Left ventricle myocardium inferior (tissue), 1 donor: ENCODE measurements at places on chromosomes 5 and 9. TPM values are rescaled to one million over a fixed set of nuclear protein-coding genes. Genes with fewer than 3 reads are reported as not detected.

PDZD2 gene
- total RNA-seq: 120 TPM

BHMT2 gene
- 7.9 TPM for total RNA-seq

TAF11L10 gene
- total RNA-seq: not detected

FAM221B gene
- not detected for total RNA-seq

ANGPTL2 gene
- total RNA-seq: 35.7 TPM

CDC20B gene
- not detected for total RNA-seq

DNA sequence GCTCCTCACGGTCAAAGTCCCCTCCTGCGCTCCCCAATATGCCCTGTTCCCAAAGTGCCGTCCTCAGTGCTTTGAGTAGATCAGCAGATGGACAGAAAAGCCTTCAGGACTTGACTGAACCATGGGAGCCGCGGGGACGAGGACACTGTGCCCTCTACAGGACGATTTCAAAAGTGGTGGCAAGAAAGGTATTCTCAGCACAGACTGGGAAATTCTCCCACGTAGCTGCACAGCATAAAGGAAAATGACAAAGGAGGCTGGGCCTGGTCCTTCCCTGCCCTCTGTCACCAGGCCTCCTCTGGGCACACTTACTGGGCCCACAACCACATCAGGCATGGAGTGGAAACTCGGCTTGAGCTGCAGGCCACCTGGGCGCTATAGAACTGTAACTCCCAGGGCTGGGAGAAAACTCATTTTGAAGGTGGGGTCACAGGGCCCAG is 16.7 kb upstream of the MTMR12 start:
- DNase-seq: peak; percentile 47

DNA sequence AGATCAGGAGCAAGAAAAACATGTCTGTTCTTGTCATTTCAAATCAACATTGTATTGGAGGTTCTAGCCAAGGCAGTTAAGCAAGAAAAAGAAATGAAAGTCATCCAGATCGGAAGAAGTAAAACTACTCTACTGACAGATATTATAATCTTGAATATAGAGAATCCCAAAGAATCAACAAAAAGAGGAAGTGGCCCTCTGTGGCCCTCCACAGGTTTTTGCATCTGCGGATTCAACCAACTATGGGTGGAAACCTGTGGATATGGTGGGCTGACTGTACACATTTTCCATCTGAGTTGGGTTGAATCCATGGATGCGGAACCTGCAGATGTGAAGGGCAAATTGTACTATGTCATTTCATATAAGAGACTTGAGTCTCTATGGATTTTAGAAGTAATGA is 35.1 kb downstream of the GAS1 start:
- DNase-seq: no peak

DNA sequence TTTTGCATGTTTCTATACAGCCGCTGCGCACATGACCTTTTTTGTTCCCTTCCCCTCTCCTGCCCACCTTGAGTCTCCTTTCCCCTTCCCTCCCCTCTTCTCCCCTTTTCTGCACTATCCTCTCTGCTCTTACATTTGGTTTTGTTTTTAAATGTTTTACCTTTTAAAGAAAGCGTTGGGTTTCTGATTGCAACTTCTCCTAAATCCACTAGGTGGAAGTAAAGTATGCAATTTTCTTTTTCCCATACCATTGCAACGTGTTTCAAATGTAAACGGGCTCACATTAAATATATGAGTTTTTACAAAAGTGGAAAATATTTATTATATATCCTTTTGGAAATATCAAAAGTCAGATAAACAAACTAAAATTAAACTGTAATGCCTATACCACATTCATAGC is 500.9 kb downstream of the DIRAS2 start:
- DNase-seq: no peak

DNA sequence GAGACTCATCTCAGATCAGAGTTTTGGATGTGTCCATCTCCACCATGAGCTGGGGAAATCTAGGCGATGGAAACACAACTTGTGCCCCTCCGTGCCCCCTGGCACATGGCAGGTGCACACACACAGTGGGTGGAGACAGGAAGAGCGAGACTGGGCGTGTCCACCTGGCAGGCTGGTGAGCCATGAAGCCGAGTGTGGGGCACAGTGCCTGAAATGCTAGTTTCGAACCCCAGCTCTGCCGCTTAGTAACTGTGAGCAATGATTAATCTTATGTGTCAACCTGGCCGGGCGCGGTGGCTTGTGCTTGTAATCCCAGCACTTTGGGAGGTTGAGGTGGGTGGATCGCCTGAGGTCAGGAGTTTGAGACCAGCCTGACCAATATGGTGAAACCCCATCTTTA is 80.8 kb upstream of the RNU6ATAC start:
- DNase-seq: no peak
